Neural crest cell (in vitro differentiated cells): ENCODE measurements at places on chromosomes 2 and 18.
A peak's percentile ranks its signal among the peaks of the same experiment; 100 is the strongest.

GRCh38 chr18:32730068-32730467 lies 42.8 kb downstream of the KLHL14 start:
- no peak for DNase-seq

DNA sequence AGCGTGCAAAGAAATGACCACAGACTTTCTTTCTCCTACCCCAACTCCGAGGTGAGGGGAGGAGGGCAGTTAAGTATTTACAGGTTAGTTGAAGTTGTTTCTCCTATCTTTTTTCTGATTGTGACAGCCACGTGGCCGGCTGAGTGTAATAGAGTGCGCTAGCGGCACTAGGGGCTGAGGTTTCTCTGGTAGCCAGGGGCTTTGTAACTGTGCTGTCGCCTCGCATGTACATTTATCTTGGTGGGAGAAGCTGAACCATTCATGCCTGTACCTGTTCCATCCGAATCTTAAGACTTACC lies 214.1 kb upstream of the STON1 start:
- peak; percentile 16 for DNase-seq

- DNase-seq: no peak
These were observed 40.4 kb upstream of the SMAD2 start for GRCh38 chr18:47970664-47971531.

GRCh38 chr2:64608867-64609226 lies 44.9 kb downstream of the SERTAD2 start:
- peak; percentile 34 for DNase-seq

DNA sequence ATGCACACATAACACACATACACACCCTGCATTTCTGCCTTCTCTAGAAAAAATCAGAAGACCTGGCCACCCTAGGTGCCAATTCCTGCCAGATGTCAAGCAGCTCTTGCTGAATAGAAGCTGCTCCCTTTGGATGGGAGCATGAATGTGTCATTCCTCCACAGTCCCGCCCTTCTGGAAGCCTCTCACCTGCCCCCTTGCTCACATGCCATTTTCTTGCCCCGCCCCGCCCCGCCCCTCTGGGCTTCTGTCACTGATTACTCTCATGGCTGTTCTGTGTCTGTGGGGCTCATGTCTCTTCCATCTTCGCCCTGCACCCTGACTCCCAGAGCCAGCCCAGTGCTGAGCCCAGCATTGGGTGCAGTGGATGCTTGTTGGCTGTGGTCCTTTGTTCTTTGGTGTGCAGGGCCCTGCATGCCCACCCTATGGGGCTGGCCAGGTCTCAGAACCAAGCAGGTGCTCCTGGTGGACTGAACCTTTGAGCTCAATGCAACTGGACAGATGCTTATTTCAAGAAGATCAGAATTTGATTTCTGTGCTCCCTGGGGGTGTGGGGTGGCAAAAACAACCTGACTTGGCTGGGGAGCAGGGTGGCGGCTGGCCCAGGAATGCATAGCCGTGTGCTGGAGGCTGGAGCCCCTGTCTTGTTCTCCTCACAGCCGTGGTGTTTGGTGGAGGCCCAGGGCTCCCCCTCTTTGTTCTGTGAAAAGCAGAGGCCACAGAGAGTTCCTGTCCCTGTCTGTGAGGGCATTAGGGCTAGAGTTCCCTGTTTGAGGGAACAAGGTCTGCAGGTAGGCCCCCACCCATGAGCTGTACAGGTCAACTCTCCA lies 140.6 kb upstream of the GLI2 start:
- no peak for DNase-seq

GRCh38 chr2:104462731-104463130 lies 391.2 kb upstream of the POU3F3 start:
- no peak for DNase-seq

DNA sequence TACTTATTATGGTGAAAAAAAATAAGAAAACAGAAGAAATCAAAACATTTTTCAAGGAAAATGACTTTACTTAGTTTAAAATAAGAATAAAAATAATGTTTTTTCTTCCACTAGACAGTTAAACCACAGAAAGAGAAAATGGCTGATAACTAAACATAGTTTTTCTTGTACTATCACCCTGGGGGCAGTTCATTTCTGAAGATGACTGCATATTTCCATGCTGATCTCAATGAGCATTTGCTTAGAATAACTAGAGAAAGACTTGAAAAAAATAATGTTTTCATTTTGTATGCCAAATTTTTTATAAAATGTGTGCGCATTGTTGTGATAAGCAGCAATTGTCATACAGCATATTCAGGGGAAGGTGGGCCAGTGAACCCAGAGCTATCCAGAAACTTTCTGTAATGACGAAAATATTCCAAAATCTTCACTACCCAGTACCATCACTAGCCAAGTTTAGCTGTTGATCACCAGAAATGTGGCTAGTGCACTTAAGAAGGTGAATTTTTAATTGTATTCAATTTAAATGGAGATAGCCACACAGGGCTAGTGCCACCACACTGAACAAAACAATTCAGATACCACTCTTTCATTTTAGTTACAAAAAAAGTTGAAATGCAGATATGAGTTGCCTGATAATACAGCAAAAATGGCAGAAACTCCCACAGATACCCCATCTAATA lies 513.4 kb upstream of the NETO1 start:
- DNase-seq: no peak

- DNase-seq: no peak
These were observed 128.8 kb downstream of the CERS6 start for GRCh38 chr2:168584911-168585310.

GRCh38 chr2:157190151-157190550 lies 67.4 kb upstream of the GALNT5 start:
- DNase-seq: no peak

DNA sequence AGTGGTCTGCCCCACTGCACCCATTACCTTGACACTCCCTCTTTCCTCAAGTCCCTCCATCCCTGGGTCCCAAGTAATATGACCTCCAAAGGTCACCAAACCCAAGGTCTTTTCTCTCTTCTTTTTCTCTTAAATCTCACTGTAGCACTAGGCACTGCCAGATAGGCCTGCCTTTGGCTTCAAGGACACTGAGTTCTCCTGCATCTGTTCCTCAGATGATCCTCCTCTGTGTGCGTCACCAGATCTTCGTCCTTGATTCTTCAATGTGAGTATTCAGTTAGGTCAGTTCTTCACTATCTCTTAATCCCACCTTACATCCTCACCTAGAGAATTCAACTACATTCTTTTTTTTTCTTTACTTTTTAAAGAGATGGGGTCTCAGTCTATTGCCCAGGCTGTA lies 249.2 kb downstream of the NBAS start:
- DNase-seq: no peak

DNA sequence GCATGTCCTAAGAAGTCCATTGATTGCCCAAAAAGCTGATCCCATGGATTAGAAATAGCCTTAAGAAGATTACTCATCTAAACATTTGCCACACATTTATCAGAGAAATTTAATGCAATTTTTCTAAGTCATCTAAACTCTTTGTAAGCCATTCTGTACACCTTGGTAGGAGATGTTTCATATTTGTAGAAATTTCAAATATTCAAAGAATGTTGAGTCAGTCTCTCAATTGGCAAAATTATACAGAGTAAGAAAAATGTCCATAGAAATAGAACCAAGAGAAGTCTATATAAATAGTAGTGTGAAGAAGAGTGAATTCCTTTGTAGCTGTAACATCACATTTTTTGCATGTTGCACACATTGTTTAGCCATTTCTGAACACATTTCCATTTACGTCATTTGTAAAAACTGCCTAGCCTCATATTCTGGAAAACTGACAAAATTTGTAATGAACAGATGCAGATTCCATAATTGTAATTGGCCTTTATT lies 128.6 kb downstream of the MSTN start:
- no peak for DNase-seq

GRCh38 chr2:3108710-3109702 lies 268.6 kb downstream of the EIPR1 start:
- no peak for DNase-seq

- peak; percentile 29 for DNase-seq
These were observed 79.4 kb downstream of the KCTD1 start for GRCh38 chr18:26468931-26469340.

- no peak for DNase-seq
These were observed 185.8 kb downstream of the ANKRD44 start for GRCh38 chr2:197124639-197125390.

- DNase-seq: no peak
These were observed 20.0 kb downstream of the TRIP12 start for GRCh38 chr2:229901819-229902218.

- no peak for DNase-seq
These were observed 134.0 kb downstream of the HDAC4 start for GRCh38 chr2:239266779-239267287.

GRCh38 chr2:168157926-168158325 lies 89.5 kb downstream of the STK39 start:
- DNase-seq: no peak

GRCh38 chr2:140916410-140916809 lies 1214.4 kb downstream of the LRP1B start:
- DNase-seq: no peak

DNA sequence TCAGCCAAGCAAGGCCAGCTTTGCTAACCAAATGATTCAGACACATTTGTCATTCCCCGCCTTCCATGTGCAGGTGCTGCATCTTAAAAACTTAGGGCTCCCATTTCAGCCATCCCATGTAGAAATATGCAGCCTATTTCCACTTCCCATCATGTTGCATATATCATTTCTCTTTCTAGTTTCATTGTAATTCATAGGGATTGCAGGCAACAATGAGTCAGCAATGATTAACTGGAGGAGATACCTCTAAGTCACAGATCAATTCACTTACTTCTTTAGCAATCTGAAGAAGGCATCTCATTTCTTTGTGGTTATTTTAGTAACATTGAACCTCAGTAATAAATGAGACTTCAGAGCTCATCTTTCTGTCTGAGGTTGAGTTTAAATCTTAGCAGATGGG lies 276.1 kb upstream of the PKDCC start:
- no peak for DNase-seq

GRCh38 chr18:57748770-57749603 lies 54.1 kb downstream of the ATP8B1 start:
- DNase-seq: no peak

- DNase-seq: no peak
These were observed 126.2 kb upstream of the CAB39 start for GRCh38 chr2:230586328-230586982.

DNA sequence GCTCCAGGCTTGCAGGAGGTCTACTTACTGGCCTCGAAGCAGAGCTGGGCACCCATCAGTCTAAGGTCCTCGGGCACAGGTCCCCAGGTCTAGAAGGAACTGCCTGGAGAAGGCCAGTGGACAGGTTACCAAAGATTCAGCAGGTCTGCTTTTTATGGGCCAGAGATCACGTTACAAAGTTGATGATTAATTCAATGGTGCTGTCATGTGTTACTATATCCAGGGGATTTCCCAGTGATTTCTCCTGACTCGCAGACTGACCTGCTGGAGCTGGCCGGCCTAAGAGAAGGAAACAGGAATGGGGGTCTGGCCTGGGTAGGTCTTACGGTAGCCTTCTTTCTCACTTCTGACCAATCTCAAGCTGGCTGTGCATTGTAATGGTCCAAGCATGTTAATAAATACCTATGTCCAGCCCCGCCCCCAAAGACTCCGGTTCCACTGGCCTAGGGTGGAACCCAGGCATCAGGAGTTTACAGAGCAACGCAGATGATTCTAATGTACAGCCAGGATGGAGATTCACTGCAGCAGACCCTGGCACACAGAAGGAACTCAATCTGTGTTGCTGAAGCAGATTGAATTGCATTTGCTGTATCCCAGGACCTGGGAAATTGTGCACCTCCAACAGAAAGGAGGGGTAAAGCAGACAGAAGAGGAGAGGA lies at the start of gene NEURL3:
Gene NEURL3, minus strand, starts transcription at position 127 of the 659 bp plus-strand sequence. Its CDS starts 71 bp downstream, at position 56.
- no peak for DNase-seq

- no peak for DNase-seq
These were observed 177.9 kb downstream of the FAM124B start for GRCh38 chr2:224223851-224224555.

- DNase-seq: no peak
These were observed 58.4 kb upstream of the PGAP1 start for GRCh38 chr2:196984903-196985302.

DNA sequence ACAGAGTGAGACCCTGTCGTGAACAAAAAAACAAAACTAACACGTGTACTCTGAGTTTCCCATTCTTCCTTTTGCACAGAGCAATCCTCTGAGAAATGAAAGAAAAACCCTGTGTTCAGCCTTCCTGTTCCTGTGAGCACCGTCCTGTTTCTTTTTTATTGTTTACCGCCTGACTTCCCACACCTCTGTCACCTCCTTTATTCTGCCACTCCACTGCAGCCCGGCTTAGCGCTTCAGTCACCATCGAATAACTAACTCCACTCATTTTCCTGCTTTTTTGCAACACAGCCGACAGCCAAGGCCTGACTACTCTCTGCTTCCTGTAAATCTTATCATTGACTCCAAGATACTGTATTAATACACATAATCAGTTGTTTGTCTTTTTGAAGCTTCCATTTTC lies 40.9 kb downstream of the TGOLN2 start:
- no peak for DNase-seq

DNA sequence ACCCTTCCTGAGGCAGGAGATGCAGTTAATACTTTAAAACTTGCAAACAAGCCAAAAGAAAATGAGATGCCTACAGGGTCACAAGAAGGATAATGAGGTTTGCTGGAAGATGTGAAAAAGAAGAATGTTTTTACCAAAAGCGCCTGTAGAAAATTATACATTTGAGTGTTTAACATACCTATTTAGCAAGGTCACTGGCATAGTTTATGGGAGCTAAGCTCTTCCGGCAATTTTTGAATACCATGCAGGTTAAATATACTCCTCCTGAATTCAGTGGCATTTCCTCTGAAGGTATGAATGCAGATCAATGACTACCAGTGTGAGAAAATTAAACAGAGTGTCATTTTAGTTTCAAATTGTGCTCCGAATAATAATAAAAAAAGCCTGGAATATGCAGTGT lies 21.2 kb upstream of the MAP3K20 start:
- no peak for DNase-seq

GRCh38 chr2:59589881-59590280 lies 963.6 kb downstream of the BCL11A start:
- no peak for DNase-seq

- DNase-seq: no peak
These were observed 856.4 kb downstream of the RNF144A start for GRCh38 chr2:7773362-7774360.

DNA sequence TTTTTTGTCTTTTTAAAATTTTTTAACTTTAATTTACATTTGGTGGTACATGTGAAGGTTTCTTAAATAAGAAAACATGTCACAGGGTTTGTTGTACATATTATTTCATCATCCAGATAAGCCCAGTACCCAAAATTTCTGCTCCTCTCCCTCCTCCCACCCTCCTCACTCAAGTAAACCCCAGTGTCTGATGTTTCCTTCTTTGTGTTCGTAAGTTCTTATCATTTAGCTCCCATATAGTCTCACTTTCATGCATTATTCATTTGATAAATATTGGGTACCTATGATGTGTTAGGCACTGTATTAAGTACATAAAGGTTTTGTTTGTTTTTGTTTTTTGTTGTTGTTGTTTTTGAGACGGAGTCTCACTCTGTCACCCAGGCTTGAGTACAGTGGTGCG lies 5.7 kb upstream of the TGIF1 start:
- DNase-seq: no peak

GRCh38 chr18:3281456-3282400 lies 19.8 kb downstream of the MYL12B start:
- no peak for DNase-seq

- DNase-seq: no peak
These were observed 98.8 kb upstream of the ZNF516 start for GRCh38 chr18:76593843-76594242.

- no peak for DNase-seq
These were observed 472.9 kb downstream of the PTPRM start for GRCh38 chr18:8040021-8040420.
